ENCODE measurements at places on chromosomes 4 and X.

- DNase-seq: no peak
These were observed 86.3 kb upstream of the MAML3 start for GRCh38 chr4:140240237-140240636.

DNA sequence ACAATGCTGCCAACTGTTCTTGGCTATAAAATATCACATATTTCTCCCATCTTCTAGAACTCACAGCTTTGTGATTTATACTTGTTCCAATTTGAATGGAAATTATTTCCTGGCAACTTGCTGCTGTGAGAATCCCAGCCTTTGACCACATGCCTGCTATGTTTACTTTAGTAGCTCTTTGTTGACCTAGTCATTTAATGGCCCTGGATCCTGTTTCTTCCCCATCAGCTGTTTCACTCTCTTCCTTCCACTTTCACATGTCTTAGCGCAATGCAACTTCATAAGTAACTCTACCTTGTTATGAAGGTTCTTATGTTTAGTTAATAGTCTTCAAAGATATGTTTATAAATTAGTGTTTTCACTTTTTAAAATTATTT, 1973.6 kb upstream of the AGA start:
- DNase-seq: no peak

DNA sequence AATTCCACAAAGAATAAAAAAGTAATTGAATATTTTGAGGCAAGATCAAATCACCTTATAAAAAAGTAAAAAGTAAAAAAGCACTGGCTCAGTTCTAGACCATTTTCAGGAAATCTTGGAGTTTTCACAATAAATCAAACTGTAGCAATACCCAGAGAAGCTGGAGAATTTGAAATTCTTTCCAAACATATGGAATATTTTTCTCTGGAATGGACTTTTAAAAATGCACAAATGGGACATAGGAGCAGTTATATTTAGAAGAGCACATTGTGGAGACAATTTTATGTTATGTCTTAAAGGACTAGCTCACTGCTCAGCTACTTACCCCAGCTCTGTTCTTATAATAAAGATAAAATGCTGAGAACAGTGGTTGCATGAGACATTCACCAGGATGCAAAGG, 211.9 kb upstream of the KIT start:
- peak; percentile 33 for DNase-seq

- no peak for DNase-seq
These were observed 94.6 kb downstream of the PAPSS1 start for GRCh38 chr4:107625391-107625902.

GRCh38 chr4:26866203-26866602, 5.6 kb downstream of the STIM2 start:
- no peak for DNase-seq

DNA sequence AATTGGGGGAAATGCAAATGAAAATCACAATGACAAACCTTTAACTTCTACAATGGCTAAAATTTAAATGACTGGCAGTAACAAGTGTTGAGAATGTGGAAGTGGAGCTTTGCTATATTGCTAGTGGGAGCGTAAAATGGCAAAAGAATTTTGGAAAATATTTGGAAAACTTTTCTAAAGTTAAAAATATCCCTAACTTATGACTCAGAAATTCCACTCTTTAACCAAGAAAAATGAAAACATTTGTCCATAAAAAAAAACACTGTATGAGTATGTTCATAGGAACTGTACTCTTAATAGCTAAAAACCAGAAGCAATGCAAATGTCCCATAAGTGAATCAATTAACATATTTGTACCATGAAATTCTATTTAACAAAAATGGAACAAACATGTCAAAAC, 3.6 kb downstream of the TBCK start:
- peak; percentile 78 for DNase-seq

GRCh38 chrX:350534-351323, 32.1 kb upstream of the GTPBP6 start:
- no peak for DNase-seq

DNA sequence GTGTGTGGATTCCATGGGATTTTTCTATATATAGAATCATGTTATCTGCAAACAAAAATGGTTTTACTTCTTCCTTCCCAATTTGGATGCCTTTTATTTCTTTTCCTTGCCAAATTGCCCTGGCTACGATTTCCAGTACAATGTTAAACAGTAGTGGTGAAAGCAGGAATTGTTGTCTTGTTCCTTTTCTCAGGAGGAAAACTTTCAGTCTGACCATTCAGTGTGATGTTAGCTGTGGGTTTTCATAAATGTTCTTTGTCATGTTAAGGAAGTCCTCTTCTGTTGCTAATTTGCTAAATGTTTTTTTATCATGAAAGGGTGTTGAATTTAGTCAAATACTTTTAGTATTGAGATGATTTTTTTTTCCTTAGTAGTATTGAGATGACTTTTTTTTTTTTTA, 10.9 kb downstream of the SAP30 start:
- no peak for DNase-seq

DNA sequence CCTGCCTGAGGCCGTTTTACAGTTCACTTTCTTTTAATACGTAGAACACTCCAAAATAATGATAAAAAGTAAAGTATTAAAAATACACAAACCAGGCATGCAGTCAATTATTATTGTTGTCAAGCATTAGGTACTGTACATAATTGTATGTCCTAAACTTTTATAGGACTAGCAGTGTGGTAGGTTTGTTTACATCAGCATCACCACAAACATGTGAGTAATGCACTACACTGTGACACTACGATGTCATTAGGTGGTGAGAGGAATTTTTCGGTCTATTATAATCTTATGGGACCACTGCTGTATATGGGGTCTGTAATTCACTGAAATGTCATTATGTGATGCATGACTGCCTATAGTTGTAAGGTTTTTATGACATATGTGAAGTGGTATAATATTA, 149.5 kb upstream of the SH3RF1 start:
- peak; percentile 15 for DNase-seq

DNA sequence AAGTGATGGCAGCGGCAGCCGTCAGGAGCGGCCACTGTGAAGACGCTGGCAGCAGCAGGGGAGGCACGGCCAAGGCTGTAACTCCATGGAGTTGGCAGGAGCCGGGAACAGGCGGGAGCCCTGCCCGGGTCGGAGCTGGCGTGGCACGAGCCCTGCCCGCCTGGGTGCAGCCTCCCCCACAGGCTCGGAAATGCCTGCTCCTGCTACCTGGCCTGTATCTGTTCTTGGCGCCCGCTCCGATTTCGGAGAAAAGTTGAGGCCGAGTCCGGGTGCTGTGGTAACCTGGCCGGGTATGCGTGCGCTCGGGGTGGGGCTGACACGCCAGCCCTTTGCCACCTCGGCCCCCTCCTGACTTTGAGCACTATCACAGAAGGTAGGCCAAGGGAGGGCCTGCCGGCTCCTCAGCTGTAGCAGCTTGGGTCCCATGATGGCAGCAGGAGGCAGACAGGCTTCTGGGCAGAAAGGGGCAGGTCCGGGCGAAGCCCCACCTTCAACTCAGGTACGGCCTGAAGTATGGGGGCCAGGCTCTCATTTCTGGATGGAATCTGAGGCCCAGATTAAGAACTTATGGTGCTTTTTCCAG, 51.2 kb upstream of the SHISA3 start:
- DNase-seq: no peak

DNA sequence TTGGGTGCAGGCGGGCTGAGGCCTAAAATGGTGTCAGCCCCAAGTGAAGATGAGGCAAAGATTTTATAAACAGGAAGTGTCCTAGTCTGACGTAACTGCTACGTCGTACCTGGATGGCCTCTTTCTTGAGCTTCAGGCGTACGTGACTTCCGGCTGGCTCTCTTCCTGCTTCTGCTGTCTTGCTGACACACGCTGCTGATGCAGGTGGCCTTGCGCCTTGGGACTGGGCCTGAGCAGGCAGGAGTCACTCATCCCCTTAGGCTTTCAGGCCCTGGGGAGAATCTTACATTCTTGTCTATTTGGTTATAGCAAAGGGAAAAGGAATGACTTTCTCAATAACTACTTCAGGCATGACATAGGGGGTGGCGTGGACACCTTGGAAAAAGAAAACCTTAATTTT, 20.1 kb upstream of the ABRAXAS1 start:
- no peak for DNase-seq

DNA sequence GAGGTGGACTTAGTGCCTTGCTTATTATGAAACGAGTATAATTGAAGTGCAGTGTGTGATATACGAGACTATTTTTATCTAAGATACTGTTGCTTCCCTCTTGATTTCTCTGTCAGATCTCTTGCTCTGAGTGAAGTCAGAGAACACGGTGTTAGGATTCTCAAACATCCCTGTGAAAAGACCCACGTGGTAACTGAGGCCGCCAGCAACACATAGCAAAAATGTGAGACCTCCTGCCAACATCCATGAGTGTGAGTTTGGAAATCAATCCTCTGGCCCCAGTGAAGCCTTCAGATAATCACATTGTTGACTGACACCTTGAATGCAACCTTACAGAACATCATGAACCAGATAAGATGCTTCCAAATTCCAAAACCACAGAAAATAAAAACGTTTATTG, 954.4 kb downstream of the FAT4 start:
- DNase-seq: peak; percentile 27

GRCh38 chr4:162644346-162644745, 480.5 kb upstream of the FSTL5 start:
- DNase-seq: peak; percentile 87

GRCh38 chr4:80465238-80465637, 129.7 kb downstream of the CFAP299 start:
- no peak for DNase-seq

- DNase-seq: peak; percentile 7
These were observed 78.5 kb upstream of the PDHA2 start for GRCh38 chr4:95761426-95761825.

- DNase-seq: no peak
These were observed 907.7 kb downstream of the RAB28 start for GRCh38 chr4:12576409-12576808.

DNA sequence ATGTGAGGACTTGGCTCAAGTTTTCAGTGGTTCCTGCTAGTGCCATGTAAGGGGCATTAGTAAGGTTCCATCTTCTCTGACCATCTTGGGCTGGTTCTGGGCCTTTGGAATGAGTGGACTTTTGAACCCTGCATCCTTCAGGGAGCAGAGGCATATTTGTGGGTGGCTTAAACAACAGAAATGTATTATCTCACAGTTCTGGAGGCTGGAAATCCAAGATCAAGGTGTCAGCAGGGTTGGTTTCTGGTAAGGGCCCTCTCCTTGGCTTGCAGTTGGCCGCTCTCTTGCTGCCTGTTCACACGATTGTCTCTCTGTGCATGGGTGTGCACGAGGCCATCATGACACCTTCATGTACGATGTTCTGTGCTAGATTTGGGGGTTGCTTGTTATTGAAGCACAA, 21.3 kb downstream of the CCKAR start:
- no peak for DNase-seq

GRCh38 chr4:83268491-83268890, 16.1 kb downstream of the COQ2 start:
- no peak for DNase-seq

GRCh38 chr4:73895201-73896175, 26.3 kb downstream of the CXCL1 start:
- DNase-seq: peak; percentile 63

- no peak for DNase-seq
These were observed 10.5 kb downstream of the PRKG2 start for GRCh38 chr4:81204571-81204970.
